ENCODE measurements at places on chromosomes 5 and 9. TPM values are rescaled to one million over a fixed set of nuclear protein-coding genes. Genes with fewer than 3 reads are reported as not detected.
A peak's percentile ranks its signal among the peaks of the same experiment; 100 is the strongest.

- H3K27me3 ChIP-seq: peaks cover 8% of the 10 kb centered on the region
- DNase-seq: no peak
- H3K4me3 ChIP-seq: no peak overlapping the region
- H3K27ac ChIP-seq: no peak overlapping the region
- H3K36me3 ChIP-seq: no peaks in the 10 kb centered on the region
These were observed 62.2 kb downstream of the BOD1 start for GRCh38 chr5:173554038-173554955.

Gene ADGRD2
- not detected for polyA plus RNA-seq

DNA sequence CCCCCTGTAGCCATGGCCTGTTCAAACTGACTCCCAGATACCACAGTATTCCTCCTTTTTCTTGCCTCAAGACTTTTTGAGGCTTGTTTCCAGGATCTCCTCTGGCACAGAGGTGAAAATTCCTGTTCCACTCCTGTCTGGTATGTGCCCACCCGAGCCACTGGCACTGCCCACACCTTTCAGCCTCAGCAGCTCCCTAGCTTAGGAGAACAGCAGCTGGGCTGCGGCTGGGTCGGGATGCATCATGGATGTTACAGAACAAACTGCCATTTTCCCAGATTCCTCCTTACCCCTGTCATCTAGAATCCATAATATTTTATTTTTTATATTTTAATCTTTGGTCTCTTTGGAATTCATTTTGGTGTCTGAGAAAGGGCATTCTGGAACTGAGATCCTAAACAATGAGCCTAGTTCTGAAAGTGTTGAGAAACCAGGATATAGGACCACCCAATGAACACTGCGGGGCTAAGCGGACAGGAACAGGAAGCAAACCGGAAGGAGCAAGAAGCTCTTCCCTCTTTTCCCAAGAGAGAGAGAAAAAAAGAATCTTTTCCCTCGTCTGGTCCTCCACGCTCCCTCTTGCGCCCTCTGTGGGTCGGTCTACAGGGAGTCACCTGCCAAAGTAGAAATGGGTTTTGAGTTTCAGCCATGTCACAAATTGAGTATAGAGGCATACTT lies 12.5 kb downstream of the OR2S2 start:
- no peak overlapping the region for H3K27ac ChIP-seq
- no peaks in the 10 kb centered on the region for H3K4me1 ChIP-seq
- H3K36me3 ChIP-seq: no peaks in the 10 kb centered on the region
- no peak overlapping the region for H3K4me3 ChIP-seq
- H3K27me3 ChIP-seq: peaks cover 10% of the 10 kb centered on the region
- DNase-seq: peak; percentile 14

DNA sequence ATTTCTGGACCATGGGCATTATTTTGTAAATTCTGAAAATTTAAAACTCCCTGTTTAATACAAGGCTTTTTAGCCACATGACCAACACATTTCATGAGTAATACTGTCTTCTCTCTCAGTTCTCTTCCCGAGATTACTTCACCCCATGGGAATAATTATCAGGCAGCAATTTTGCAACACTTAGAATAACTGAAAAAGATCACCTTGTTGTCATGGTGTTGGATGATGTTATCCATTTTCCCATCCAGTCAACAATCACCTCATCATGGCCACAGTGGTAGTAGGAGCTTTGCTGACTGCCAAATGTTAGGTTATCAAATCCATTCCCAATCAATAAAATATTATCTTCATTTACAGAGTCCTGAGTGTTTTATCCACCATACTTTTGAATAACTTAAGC lies 354.9 kb upstream of the ISL1 start:
- no peaks in the 10 kb centered on the region for H3K4me1 ChIP-seq
- no peak for DNase-seq
- no peaks in the 10 kb centered on the region for H3K27me3 ChIP-seq
- no peak overlapping the region for H3K27ac ChIP-seq
- H3K4me3 ChIP-seq: no peak overlapping the region
- no peaks in the 10 kb centered on the region for H3K36me3 ChIP-seq

Gene HRCT1
- not detected for polyA plus RNA-seq

Gene ZNF300
- 0.40 TPM for polyA plus RNA-seq

GRCh38 chr5:132490484-132491367 lies at the start of gene IRF1:
Gene IRF1 (minus strand): TSS chr5:132490773. CDS start chr5:132489478, 1,295 bp downstream.
- H3K27ac ChIP-seq: peak within 1 kb of the TSS; percentile 97
- peak within 1 kb of the TSS; percentile 98 for H3K4me3 ChIP-seq
- peaks cover 54% of the 10 kb centered on the region for H3K27me3 ChIP-seq
- H3K36me3 ChIP-seq: peaks cover 42% of the 10 kb centered on the region

Gene ALDH7A1
- 1.4 TPM for polyA plus RNA-seq

Gene SUSD3
- 3.5 TPM for polyA plus RNA-seq

Gene INSL4
- not detected for polyA plus RNA-seq

Gene SPATA31A5
- polyA plus RNA-seq: not detected

DNA sequence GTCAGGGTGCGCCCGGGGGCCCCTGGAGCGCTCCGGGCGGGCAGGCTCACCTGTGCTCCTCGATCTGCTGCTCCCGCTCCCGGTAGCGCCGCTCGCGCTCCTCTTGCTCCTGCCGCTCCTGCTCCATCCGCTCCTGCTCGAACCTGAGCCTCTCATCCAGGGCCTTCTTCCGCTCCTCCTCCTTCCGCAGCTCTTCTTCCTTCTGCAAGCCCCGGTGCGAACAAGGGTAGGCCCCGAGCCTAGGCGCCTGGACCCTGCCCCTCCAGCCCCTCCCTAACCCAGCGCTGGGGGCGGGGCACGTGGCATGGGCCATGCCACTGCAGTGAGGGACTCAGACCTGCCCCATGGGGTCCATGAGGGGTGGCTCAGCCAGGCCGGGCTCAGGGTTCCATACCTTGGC lies 6.6 kb downstream of the DBN1 start:
- H3K27ac ChIP-seq: no peak overlapping the region
- H3K4me3 ChIP-seq: no peak overlapping the region
- no peaks in the 10 kb centered on the region for H3K36me3 ChIP-seq
- no peak for DNase-seq
- H3K4me1 ChIP-seq: peaks cover 11% of the 10 kb centered on the region
- H3K27me3 ChIP-seq: peaks cover 4% of the 10 kb centered on the region

DNA sequence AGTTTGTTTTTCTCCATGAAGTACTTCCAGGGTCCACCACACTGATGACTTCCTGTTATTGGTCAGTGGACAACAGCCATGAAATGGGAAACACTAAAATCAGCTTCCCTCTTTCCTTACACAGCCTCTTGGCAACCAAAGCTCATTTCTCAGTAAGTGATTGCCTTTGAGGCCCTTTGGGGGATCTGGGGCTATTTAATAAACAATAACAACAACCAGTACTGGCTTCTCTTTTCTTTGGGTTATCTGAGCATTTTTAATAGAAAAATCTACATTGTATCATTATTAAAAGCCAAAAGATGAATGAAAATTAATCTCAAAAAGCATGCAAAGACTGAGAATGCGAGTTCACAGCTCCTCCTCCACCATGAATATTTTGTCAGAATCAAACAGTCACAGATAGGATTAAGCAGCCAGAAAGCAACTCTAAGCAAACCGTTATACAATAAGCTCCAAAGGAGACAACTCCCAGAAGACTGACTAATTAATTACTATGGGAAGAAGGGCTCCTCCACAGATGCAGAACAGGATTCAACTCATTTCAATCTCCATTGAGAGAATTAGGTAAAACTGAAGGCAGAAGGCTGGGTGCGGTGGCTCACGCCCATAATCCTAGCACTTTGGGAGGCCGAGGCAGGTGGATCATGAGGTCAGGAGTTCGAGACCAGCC lies 68.3 kb downstream of the SERINC5 start:
- H3K27ac ChIP-seq: no peak overlapping the region
- no peaks in the 10 kb centered on the region for H3K36me3 ChIP-seq
- DNase-seq: no peak
- H3K4me3 ChIP-seq: no peak overlapping the region
- H3K4me1 ChIP-seq: peaks cover 44% of the 10 kb centered on the region

Gene RASEF
- not detected for polyA plus RNA-seq

Gene DEPDC1B
- 0.88 TPM for polyA plus RNA-seq

DNA sequence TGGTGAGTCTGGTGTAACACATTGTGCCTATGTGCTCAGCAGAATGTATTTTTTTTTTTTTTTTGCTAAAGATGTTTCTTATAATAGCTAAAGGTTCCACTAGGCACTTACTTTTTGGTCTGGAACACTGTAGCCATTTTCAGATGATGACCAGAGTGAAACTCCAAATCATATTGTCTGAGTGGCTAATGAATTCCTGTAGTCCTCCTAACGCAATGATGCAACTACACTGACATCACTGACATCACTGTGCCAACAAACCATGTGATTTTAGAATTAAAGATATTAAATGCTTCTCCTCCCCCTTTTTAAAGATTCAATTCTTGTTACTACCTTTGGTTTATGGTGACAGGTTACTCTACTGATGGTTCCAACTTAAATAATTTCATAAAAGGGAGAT lies 28.8 kb downstream of the JAKMIP2 start:
- H3K4me3 ChIP-seq: no peak overlapping the region
- H3K27ac ChIP-seq: no peak overlapping the region
- H3K27me3 ChIP-seq: no peaks in the 10 kb centered on the region
- no peaks in the 10 kb centered on the region for H3K36me3 ChIP-seq
- H3K4me1 ChIP-seq: peaks cover 48% of the 10 kb centered on the region

GRCh38 chr9:33878691-33879366 lies 61.9 kb downstream of the UBE2R2 start:
- no peak overlapping the region for H3K27ac ChIP-seq
- H3K4me3 ChIP-seq: no peak overlapping the region
- no peak for DNase-seq
- no peaks in the 10 kb centered on the region for H3K27me3 ChIP-seq
- no peaks in the 10 kb centered on the region for H3K36me3 ChIP-seq

GRCh38 chr9:81002242-81002641 lies 687.1 kb downstream of the TLE1 start:
- H3K4me3 ChIP-seq: no peak overlapping the region
- no peak for DNase-seq
- no peaks in the 10 kb centered on the region for H3K36me3 ChIP-seq
- H3K27me3 ChIP-seq: peaks cover 6% of the 10 kb centered on the region

DNA sequence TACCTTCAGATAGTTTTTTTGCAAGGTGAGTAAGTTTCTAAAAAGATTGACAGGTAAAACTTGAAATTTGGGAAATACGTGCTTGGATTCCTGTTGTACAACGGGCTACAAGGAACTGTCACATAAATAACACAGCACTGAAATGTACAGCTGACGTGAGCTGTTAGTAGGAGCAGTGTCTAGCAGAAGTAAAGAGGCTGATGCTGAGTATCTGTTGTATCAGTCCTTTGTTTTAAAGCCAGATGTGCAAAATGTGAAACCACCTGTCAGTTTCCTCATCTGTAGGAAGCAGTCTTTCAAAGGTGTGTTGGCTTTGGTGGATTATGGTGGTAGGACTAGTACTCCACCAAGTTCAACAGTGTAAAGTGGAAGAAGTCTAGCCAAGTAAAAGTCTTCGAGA lies 122.3 kb downstream of the EFNA5 start:
- no peak for DNase-seq
- no peak overlapping the region for H3K4me3 ChIP-seq
- no peaks in the 10 kb centered on the region for H3K27me3 ChIP-seq

Gene GNA14
- polyA plus RNA-seq: not detected

GRCh38 chr9:34322899-34323591 lies 6.0 kb downstream of the KIF24 start:
- DNase-seq: no peak
- no peaks in the 10 kb centered on the region for H3K36me3 ChIP-seq
- no peak overlapping the region for H3K27ac ChIP-seq
- H3K4me3 ChIP-seq: no peak overlapping the region
- no peaks in the 10 kb centered on the region for H3K27me3 ChIP-seq
- H3K4me1 ChIP-seq: peaks cover under 1% of the 10 kb centered on the region

- DNase-seq: no peak
- H3K27me3 ChIP-seq: no peaks in the 10 kb centered on the region
- H3K27ac ChIP-seq: peak overlapping the region; percentile 97
These were observed 69.0 kb upstream of the TNFAIP8 start for GRCh38 chr5:119286511-119287488.

Gene CATSPER3
- not detected for polyA plus RNA-seq

DNA sequence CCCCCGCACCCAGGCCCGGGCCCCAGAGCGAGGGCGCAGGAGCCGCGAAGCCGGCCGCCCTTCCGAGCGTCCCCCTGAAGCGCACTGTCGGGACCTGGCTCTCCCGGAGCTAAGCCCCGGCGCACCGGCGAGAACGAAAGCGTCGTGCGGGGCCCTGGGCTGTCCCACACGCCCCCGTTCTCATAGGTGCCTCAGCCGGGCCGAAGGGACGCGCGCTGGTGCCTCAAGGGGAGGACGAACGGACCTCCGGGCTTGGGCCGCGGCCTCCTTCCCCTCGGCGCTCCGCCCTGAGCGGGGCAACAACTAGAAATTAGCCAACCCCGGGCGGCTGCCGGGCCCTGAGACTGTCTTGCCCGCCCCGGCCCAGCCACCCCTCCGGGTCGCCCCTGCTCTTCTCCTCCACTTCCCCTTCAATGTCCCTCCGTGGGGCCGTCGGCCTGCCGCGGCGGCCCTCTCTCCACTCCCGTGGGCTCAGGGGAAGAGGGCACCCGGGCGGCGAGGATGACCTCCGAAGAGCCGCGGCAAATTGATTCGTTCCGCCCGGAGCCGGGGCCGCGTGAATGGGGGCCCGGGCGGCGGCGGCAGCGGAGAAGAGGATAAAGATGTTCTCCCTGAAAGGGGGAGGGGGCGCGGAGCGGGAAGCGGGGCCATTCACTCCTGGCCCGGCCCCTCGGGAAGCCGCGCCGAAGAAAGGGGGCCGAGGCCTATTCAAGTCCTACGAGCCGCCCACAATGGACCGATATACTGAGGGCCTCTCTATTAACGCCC lies 3.5 kb upstream of the PRDM12 start:
- H3K4me3 ChIP-seq: no peak overlapping the region
- DNase-seq: no peak
- H3K27me3 ChIP-seq: peaks cover 24% of the 10 kb centered on the region
- H3K36me3 ChIP-seq: no peaks in the 10 kb centered on the region

GRCh38 chr9:78919701-78920100 lies 622.8 kb downstream of the PSAT1 start:
- no peak for DNase-seq
- H3K27ac ChIP-seq: no peak overlapping the region
- no peaks in the 10 kb centered on the region for H3K27me3 ChIP-seq
- no peak overlapping the region for H3K4me3 ChIP-seq
- no peaks in the 10 kb centered on the region for H3K36me3 ChIP-seq
- no peaks in the 10 kb centered on the region for H3K4me1 ChIP-seq

Gene ARSI
- not detected for polyA plus RNA-seq

- DNase-seq: no peak
- no peaks in the 10 kb centered on the region for H3K4me1 ChIP-seq
- no peak overlapping the region for H3K4me3 ChIP-seq
- H3K27ac ChIP-seq: no peak overlapping the region
These were observed 10.1 kb upstream of the CDH9 start for GRCh38 chr5:27048510-27048909.

- no peaks in the 10 kb centered on the region for H3K36me3 ChIP-seq
- H3K27ac ChIP-seq: no peak overlapping the region
- no peak for DNase-seq
- H3K27me3 ChIP-seq: no peaks in the 10 kb centered on the region
- H3K4me3 ChIP-seq: no peak overlapping the region
These were observed 556.1 kb downstream of the CDH9 start for GRCh38 chr5:26482076-26482809.

Gene FOXD4L3
- not detected for polyA plus RNA-seq
